Pancreas (tissue), 10 donors: ENCODE measurements at places on chromosomes 2 and 18. TPM values are rescaled to one million over a fixed set of nuclear protein-coding genes. Genes with fewer than 3 reads are reported as not detected.

GRCh38 chr2:216770717-216771116 lies 75.4 kb upstream of the IGFBP5 start:
- DNase-seq: no peak

Gene COLEC12
- 3.9 TPM for total RNA-seq

Gene ABHD1
- 0.47 TPM for total RNA-seq

Gene ANTXR1
- 2.5 TPM for total RNA-seq

- no peak for DNase-seq
Observed at GRCh38 chr2:150462770-150463169, 24.7 kb downstream of the RND3 start.

- DNase-seq: no peak
Observed at GRCh38 chr2:132392221-132392620, 24.4 kb upstream of the GPR39 start.

DNA sequence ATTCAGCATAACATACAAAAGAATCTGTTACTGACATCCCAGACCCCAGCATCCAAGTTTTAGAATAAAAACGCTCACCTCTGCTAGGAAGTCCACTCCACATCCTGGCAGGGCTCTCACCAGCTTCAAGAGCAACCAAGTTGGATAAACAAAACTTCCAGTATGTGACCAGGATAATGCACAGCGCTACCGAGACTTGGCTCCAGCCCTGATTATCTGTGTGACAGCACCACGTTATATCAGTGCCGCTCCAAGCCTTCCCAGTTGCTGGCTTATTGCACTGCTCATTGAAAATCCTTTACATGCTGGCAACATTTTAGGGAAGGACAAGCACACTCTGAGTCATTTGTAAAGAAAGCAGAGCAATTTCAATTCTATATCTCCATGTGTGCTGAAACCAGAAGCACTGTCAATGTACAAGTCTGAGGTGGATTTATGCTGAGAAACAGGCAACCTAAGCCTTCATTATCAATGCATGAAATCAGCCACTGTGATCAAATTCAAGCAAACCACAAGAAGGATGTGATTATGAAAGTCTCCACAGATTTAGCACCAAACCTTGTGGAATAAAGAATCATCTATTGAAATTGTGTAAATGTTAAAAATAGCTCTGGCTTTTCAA lies 115.7 kb downstream of the ZNF385B start:
- no peak for DNase-seq

DNA sequence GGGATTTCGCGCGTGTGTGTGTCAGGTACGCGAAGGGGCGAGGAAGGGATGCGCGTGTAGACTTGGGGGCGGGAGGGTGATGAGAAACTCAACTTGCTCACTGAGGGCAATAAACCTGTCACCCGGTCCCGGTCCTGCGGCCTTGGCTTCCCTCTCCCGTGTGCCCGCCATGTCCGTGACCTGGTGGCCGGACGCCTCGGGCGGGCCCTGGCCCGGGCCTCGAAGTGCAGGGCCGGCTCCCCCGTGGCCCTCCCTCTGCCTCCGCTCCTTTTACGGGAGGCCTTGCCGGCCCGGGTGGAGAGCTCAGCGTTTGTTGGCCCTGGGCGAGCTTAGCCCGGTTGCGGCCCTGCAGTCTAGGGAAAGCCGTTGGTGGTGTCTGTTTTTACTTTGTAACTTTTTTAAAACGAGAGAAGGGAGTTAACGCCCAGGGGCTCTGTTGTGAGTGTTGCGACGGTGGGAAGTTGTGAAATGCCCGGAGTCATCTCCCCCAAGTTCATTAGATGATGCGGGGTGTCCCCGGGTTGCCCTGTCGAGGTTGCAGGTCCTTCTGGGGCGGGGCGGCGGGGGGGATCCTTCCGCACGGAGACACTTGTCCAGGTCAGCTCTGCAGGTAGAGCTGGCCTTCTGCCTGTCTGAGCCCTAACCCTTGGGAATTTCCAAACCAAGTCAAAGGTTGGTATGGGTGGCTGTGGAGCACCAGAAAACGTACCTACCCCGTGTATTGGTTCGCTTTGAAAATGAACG lies 883 bp downstream of the SMCHD1 start:
- DNase-seq: peak; percentile 58

- DNase-seq: no peak
Observed at GRCh38 chr2:233865838-233866237, 2.3 kb downstream of the MSL3B start.

GRCh38 chr18:23204589-23205235 lies 69.4 kb downstream of the CABLES1 start:
- no peak for DNase-seq

- no peak for DNase-seq
Observed at GRCh38 chr18:28039078-28039477, 137.9 kb downstream of the CDH2 start.

DNA sequence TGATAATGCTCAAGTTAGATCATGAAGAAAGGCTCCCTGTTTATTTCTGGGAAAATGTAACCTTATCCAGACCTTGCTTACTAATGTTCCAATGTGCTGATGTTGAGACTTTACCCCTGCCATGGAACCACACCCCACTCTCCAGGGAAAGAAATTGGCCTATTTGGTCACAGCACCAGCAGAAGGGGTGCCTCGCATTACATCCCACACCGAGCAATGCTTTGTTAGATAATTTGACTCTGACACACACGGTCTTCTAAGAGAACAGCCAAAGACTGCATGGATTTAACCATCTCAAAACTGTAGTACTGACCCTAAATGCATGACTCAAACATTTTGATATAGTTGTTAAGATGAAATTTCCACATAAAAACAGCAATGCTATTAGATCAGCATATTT lies 152.1 kb upstream of the CCDC150 start:
- DNase-seq: no peak

GRCh38 chr2:170147576-170147975 lies 30.4 kb upstream of the MYO3B start:
- DNase-seq: no peak

DNA sequence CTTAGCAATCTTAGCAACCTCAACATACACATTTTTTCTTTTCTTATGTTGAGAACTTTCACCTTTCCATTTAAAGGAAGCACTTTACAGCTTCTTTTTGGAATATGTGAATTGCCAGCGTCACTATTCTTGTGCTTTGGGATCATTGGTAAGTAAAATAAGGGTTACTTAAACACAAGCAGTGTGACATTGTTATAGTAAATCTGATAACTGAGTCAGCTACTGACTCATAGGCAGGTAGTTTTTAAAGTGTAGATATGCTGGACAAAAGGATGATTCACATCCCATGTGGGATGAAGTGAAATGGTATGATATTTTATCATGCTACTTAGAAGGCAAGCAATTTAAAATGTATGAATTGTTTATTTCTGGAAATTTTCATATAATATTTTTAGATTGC lies 637.2 kb downstream of the DCDC2C start:
- no peak for DNase-seq

DNA sequence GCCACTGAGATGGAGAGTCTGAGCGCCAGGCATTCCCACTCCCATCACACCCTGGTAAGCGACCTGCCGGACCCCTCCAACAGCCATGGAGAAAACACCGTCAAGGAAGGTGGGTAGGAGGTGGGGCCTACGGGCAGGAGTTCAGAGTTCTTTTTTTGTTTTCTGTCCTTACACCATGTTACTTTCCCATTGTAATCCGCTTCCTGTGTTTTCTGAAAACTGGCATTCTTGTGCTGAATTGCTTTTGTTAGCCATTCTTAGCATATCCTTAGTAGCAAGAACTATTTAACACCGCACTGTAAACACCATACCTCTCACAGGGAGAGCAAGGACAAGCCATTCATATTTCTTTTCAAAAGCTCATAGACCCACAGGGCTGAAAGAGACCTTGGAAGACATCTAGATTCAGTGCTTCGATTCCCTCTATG lies 46.2 kb downstream of the UNC80 start:
- no peak for DNase-seq

DNA sequence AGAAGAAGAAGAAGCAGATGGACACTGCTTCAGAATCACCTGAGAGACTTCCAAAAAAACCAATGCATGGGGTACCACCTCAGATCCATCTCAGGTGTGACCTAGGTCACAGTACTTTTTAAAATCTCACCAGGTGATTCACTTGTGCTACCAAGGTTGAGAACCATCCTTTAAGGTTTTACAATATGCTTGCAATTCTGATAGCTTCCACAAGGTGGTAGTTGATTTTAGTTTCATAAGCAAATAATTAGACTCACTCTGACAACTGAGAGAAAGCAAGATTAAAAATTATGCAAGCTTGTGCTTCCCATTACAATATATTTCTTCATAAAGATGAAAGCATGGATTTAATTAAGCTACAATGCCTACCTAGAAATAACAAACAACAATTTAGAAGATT lies 355.1 kb downstream of the EN1 start:
- DNase-seq: no peak

Gene NBAS
- total RNA-seq: 36.7 TPM

GRCh38 chr2:187054501-187055319 lies 205.7 kb upstream of the ZSWIM2 start:
- no peak for DNase-seq

- DNase-seq: no peak
Observed at GRCh38 chr18:27614951-27615844, 430.1 kb upstream of the CHST9 start.

GRCh38 chr2:195055996-195056395 lies 601.0 kb upstream of the SLC39A10 start:
- DNase-seq: no peak

DNA sequence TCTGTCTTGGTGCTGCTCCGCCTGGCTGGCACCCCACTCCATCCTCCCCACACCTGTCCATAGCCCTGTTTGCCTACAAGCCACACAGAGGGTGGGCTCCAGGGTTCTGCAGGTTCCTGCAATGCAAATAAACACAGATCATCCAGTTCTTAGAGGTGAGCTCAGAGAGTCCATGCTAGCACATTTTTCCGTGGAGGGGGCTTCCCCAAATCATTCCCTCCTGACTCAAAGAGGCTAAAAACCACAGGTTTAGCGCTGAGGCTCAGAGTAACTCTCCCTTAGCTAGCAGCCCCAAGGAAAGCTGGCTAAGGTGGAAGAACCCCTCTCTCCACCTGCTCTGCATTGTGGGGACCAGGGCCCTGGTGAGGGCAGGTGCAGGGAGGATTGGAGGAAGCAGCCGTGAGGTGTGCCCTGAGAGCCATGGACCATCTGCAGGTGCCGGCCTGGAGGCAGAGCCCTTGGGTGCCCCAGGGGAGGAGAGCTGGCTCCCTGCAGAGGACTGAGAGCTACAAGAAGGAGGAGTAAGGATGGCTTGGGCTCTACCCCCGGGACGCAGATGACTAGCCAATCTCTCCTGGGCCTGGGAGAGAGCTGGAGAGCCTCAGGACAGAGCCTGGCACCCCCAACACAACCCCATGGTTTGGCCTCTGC lies 23.8 kb upstream of the TEX44 start:
- DNase-seq: no peak

DNA sequence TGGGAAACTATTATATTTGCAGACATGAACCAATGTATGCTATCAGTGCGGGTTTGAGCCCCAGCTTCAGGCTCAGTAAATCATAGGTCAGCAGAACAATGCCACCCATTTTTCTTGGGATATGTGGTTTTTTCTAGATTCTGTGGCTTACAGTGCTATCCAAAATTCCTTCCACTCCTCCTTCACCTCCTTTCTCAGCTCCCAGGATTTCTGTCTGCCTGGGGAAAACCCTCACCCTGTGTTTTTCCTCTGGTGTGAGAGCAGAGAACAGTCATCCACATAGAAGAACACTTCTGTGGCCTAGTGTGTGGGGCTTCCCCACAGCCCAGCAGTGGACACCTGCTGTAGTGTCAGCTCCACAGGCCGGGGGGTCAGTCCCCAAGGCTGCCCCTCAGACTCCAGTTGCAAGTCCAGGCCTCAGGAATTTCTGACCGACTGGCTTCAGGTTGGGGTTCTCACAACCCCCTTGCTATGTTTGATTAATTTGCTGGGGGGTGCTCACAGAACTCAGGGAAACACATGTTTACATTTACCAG lies 238.2 kb downstream of the LDLRAD4 start:
- DNase-seq: no peak

Gene MIB1
- total RNA-seq: 23.9 TPM

Gene ABCG8
- 0.06 TPM for total RNA-seq

DNA sequence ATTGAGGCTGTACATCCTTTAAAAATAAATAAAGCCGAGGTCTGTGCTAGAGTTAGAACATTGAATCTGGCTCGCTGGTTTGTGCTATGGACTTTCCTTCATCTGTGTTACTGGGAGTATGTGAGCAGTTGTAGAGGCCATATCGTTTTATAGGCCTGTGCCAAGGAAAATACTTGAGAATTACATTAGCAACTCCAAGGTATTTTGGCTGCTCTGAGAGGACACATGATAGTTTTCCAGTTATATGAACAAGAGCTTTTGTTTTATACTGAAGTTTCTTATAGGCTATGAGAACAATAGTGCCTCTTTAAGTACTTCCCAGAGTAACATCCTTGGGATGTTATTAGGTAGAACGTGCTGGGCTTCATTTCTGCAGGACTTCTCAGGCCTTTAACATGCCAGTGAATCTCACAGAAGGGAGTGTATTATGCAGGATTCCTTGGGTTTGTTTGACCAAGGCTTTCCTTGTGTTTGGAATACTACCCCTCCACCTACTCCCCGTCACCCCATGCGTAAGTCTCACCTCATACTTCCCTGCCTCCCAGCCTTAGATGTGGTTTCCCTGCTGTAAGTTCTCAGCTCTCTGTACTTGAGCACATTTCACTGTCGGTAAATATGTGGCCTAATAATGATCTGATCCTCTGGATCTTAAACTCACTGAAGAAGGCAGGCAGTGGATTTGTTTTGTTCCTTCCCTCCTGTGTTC lies 21.0 kb downstream of the TCF7L1 start:
- DNase-seq: no peak

- DNase-seq: peak; percentile 31
Observed at GRCh38 chr2:241818943-241819270, 9.9 kb downstream of the NEU4 start.

GRCh38 chr18:5900262-5900661 lies 4.9 kb upstream of the TMEM200C start:
- DNase-seq: no peak

Gene SNRNP27
- 8.3 TPM for total RNA-seq

DNA sequence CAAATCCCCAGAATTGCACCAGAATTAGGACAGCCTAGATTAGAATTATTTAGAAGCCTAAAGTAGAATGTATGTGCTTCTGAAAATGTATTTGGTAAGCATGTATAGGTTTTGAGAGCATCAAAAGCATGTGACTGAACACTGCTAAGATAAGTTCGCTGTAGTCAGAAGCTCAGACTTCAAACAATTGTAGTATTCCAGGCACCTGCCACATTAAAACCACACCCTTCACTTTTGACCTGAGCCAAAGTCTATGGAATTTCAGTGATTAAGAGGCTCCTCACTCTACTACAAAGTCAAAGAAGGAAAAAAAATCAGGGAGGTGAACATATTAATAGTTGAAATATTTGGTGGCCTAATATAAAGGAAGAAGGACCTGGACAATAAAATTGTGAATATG lies 8.2 kb downstream of the KCNJ3 start:
- DNase-seq: no peak

Gene RFX8
- not detected for total RNA-seq
